ENCODE measurements at places on chromosomes 7 and 10.

DNA sequence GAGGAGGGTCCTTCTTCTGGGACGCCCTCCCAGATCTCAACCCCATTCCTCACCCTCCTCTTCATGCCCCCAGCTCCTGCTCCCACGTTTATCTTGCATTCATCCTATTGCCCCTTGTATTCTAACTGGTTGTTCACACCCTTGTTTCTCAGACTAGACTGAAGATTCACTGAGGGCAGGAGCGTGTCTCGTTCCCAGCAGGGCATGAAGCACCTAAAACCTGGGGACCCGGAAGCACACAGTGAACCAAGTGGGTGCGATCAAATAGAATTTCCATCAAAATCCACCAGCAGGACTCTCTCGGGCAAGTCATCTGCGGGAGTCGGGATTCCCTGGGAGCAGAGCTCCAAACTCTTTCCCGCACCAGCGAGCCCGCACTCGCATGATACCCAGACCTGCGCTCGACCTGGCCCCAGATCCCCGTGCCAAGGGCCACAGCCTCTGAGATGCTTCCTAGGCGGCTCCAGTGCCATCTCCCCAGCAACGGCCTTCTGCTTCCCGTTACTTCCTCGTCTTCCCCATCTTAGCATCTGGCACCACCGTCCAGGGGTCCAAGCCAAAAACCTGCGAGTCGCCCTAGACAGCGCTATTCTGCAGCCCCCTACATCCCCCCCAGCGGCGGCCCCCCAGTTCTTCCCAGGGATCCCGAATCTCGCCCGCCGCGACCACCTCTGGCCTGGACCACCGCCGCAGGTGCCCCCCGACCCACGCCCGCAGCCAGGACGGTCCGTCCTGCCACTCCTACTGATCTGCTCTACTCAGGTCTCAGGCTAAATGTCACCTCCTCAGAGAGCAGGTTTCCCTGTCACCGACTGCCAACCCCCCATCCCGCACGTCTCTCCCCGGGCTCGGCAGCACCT is 6.1 kb upstream of the GBX1 start:
- DNase-seq: no peak

GRCh38 chr7:105617280-105618015 is 36.2 kb upstream of the EFCAB10 start:
- DNase-seq: no peak

DNA sequence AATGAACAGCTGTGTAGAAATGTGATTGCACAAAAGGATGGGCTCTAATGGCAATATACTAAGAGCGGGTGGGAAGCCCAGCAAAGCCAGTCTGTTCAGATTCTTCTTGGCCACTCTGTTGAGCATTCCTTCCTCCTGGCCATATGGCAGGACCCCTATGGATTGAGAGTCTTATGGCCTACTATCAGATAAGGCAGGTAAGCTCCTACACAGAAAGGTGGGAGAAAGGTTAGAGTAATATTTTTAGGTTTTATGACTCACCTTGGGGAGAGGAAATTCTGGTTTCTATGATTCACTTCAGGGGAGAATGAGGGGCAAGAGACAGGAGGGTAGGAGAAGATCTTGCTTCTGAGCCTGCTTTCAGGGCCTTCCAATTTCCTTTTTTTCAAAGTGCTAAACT is 15.1 kb upstream of the AKR1B10 start:
- DNase-seq: no peak

DNA sequence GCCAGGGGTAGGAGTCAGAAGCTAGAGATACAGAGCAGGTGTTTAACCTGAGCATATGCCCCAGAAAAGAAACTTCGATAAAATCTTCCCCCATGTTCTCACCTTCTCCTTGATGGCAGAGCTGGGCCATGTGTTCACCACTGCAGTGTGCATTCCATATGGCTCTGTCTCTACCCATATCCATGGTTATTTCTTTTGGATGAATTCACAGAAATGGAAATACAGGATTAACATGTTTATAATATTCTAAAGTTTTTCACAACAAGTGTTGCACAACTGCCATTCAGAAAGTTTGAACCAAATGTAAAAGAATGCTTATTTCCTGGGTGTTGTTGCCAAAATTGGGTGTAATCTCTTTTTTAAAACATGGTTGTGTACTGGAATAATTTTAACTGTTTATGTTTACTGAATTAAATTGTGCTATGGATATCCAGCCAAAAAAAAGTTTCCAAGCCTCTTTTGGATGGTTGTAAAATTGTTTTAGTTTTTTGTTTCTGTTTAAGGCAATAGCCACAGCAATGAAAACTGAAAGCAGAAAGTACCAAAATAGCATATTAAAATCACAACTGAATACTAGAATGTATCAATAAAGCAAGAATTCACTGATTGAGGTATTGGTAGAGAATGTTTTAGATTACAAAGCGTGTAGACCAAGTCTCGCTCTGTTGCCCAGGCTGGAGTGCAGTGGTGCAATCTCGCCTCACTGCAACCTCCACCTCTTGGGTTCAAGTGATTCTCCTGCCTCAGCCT is 19.9 kb upstream of the CCNY start:
- DNase-seq: no peak

- DNase-seq: no peak
These were observed 7.1 kb downstream of the CCDC126 start for GRCh38 chr7:23604296-23604640.

DNA sequence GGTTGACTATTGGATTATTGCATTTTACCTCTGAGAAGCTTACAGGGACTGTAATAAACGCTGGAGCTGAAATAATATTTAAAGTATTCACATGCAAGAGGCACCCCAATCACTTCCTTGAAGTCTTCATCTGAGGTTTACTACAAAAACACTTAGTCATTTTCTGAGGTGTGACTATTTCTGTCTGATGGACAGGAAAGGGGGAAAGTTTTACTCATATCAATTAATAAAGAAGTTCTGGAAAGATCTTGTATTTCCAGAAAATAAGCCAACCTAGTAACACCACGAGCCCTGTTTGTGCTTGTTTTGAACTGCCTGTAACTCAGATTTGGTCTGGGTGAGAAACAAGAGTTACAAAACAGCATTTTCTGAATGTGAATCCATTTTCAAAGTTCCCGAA is 63.9 kb upstream of the PRKCQ start:
- no peak for DNase-seq

All from effector memory CD8-positive, alpha-beta T cell (primary cell).